CD4-positive, alpha-beta T cell treated with Interleukin-6 for 4 hours (primary cell): ENCODE measurements at places on chromosomes 2 and 18.
A peak's percentile ranks its signal among the peaks of the same experiment; 100 is the strongest.

GRCh38 chr2:42960002-42960841, 167.8 kb upstream of the HAAO start:
- no peak for DNase-seq

DNA sequence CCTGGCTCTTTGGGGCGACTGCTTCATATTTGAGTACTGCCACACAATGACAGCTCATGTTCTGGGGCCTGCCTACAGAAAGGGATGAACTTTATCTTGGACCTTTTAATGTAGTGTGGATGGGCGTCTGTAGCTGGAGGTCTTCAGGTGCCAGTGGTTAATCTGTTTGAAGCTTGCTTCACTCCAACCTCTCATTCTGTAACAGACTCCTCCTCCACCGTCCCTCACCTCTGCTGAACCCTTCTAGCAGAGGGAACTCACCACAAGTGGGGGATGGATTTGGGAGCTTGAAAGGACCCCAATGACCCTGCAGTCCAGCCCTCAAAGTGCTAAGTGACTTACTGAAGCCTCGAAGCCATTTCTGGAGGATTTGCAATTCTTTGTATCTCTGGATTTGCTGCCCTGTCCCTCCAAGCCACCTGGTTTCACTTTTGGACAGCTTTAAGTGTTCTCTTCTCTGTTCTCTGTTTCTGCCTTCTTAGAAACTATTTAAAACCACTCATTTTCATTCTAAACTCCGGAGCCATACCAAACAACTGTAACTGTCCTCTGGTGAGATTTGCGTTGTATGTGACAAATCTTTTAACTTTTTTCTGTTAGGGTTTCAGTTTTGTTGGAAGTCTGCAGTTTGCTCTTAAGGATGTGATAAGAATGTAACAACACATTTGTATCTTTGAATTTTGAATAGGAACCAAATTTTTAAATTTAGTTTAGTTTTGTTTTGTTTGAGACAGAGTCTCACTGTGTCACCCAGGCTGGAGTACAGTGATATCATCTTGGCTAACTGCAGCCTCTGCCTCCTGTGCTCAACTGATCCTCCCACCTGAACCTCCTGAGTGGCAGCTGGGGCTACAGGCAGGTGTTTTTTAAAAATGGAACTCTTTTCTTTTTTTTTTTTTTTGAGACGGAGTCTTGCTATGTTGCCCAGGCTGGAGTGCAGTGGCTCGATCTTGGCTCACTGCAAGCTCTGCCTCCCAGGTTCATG, 37.0 kb upstream of the CASP8 start:
- no peak for DNase-seq

GRCh38 chr2:104790901-104791495, 62.9 kb upstream of the POU3F3 start:
- no peak for DNase-seq

- no peak for DNase-seq
Measured at GRCh38 chr18:78511666-78512601, 467.7 kb upstream of the SALL3 start.

DNA sequence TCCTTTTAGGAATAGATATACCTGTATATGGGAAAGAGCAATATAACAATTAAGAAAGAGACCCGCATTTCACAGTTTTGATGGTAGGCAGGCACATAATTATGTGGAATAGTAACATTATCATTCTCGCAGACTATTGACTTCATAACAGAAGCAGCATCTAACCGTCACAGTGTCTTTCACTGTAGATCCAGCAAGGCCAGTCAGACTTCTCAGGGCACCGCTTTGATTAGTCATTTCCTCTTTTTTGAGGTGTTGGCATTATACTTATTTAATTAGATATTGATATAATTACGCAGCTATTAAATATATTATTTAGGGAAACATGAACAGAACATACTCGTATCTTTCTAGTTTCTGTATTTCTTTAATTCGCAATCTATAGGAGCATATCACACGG, 176.4 kb downstream of the NAPG start:
- DNase-seq: no peak

GRCh38 chr2:69074918-69075317, 61.9 kb downstream of the ANTXR1 start:
- DNase-seq: no peak

GRCh38 chr18:78378983-78379382, 600.6 kb upstream of the SALL3 start:
- DNase-seq: no peak

DNA sequence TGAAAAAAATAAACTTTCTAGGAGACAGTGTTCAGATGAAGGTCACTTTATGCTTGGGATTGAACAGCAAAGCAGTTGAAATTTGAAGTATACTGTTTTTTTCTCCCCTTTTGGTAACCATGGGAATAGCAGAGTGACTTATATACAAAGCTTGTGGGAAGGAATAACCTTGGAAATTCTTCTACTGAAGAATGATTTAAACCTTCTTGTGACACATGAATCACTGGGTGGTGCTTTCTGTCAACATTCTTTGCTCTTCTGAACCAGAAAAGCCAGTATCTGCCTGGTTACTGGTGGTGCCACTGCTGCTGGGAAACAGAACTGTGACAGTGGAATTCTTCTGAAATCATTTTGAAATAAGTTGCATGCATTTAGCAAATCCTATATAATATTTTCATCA, 39.4 kb upstream of the RND3 start:
- DNase-seq: no peak

DNA sequence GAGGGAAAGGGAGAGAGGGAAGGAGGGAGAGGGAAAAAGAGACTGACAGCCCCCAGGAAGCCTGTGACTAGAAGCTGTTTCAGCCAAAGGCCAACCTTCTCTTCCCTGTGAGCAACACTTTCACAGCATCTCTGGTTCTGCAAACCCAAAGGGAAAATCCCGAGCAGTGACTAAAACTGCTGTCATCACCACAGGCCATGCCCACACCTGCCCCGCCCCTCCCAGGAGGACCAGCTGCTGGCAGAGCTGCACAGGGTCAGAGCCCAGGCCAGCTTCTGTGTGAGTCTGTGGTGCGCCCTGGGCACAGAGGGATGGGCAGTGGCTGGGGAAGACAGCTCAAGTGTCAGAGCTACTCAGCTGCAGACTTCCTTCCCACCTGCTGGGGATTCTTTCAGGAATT, 64.9 kb upstream of the OTOS start:
- DNase-seq: no peak

DNA sequence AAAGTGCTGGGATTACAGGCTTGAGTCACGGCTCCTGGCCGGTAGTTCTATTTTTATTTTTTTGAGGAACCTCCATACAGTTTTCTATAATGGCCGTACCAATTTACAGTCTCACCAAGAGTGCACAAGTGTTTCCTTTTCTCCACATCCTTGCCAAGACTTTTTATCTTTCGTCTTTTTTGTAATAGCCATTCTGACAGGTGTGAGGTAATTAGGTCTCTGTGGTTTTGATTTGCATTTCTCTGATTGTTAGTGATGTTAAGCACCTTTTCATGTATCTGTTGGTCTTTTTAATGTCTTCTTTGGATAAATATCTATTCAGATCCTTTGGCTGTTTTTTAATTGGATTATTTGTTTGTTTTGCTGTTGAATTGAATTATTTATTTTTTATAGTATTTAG, 9.3 kb downstream of the ARMC9 start:
- DNase-seq: no peak

DNA sequence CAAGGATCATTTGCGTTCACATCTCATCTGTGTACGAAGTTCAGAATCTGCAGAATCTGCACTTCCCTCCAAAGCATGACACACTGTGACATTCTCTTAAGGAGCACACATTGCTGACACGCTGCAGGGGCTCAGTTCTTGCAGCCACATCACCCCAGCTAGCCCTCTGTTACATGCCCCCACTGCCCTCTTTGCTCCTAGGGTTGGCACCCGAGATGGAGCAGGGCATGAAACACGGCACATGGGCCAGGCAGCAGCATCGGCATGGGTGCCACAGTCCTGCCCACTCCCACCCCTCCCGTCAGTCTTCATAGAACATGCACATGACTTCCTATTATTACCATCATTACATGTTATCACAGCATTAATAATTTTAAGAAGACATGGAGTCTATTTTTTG, 76.4 kb downstream of the COL6A3 start:
- no peak for DNase-seq

- DNase-seq: no peak
Measured at GRCh38 chr2:179744401-179744800, 117.0 kb downstream of the ZNF385B start.

GRCh38 chr2:86704459-86704971, 15.6 kb upstream of the RMND5A start:
- no peak for DNase-seq

- DNase-seq: no peak
Measured at GRCh38 chr2:191650896-191651773, 26.8 kb upstream of the NABP1 start.

DNA sequence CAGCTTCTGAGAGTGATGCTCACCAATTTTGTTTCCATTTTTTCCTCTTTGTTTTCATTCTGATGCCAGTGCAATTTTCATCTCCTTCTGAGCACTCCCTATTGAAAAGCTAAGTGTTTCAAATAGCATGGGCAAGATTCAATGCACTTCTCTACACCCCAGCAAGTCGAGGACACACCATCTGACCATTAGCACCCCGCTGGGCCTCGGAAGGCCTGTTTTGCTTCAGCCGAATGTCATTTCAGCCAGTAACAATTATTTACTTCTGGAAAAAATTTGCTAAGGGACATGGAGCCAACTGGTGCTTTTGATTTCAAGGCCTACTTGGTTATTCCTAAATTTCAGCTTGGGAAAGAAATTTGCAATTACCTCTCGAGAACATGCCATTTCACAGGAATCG, 392.4 kb downstream of the RNF144A start:
- DNase-seq: no peak

GRCh38 chr2:61144697-61145268, 17.2 kb upstream of the C2orf74 start:
- peak; percentile 95 for DNase-seq

DNA sequence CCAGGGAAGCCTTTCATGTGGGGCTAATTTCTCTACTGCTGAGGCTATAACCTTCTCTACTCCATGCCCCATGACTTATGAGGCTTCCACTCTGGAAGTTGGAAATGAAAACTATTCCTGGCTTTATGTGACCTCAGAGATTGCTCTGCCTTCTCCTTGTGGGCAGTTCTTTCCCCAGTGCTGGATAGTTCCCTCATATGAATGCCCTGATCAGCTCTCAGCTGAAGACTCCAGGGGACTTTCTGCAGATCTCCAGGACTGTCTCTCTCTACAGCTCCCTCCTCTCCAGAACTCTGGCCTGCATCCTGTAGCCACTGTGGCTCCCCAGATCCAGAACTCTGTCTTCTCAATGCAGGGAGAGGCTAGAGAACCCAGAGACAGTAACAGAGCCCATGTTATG, 235.1 kb downstream of the SEPTIN10 start:
- no peak for DNase-seq

DNA sequence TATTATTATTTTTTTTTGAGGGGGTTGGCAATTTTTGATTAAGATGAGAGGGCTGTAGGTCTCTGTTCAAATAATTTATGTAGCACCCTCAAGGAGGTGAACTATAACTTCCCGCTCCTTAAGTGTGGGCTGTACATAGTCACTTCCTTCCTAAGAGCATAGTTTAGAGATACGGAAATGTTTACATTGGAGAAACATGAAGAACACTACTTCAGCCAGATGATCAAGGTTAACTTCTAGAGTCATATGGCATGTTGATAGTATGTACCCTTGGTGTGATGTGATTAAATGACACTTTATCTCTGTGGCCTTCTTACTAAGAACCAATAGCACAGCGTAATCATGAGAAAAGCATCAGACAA, 93.7 kb downstream of the MIB1 start:
- no peak for DNase-seq

DNA sequence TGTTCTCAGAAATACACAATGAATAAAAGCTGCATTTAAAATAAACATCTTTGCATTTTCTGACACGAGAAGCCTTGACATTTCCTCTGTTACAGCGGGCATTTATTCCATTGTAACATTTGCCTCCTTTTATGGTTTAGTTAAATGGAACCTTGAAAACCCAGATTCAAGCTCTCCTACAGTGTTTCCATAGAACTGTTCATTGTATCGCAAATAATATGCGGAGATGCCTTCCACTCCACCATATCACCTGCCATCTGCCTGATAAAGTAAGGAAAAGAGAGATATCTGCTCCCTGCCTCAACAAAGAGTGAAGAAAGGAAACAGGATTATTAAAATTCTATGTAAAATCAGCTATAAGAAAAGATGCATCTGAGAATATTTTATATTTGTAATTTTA, 69.8 kb downstream of the CDH19 start:
- DNase-seq: no peak

DNA sequence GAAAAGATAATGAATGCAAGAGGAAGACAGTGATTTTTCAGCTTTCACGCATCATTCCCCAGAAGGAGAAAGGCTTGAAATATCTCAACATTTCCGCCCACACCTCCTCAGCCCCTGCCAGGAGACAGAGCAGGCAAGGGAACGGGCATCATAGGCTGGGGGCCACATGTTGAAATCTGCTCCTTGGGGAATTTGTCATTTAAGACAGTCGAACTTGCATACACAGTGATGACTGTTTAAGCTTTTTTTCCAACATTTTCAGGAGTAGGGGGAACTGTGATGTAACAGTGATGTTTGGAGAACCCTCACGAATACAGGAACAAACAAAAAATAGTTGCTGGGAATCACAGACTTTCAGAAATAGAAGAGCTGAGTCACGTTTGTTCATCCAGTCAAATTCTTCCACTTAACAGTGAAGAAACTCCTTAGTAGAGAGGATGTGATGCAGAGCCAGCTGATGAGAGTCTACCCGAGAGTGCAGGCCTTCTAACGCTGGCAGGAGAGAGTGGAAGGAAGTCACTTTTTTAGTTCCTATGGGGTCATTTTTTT, 266.8 kb downstream of the ALPK2 start:
- DNase-seq: no peak

DNA sequence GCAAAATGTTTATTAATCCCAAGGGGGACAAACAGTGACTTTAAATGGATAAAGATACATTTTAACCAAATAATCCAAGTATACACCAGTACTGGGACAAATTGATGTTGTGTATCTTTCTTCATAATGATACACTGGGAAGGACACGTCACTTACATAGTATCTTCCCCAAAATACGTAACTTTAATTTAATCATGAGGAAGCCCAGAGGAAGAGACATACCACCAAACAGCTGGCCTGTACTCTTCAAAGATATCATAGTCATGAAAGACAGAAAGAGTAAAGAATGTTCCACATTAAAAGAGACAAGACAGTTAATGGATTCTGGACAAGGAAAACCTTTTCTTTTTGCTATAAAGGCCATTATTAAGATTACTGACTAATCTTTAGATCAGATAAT, 37.1 kb downstream of the AGFG1 start:
- no peak for DNase-seq

- no peak for DNase-seq
Measured at GRCh38 chr18:6732952-6733351, 3.4 kb downstream of the ARHGAP28 start.

GRCh38 chr2:57453945-57454344, 592.7 kb upstream of the VRK2 start:
- DNase-seq: no peak

DNA sequence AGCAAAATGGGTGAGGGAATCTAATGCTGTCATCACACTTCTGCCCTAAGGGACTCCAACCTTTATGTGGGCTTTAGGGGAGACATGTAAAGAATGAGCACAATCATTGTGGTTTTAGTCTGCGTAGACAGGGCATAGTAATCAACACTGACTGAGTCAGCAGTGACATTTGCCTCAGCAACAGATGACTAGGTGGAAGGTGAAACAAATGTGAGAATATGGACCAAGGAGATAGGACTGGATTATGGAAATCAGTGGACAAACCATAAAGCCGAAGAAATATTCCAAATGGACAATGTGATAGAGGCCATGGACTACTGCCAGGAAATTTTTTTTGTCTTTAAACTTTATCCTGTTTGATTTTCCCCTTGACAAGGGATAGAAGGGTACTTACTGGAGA, 83.9 kb downstream of the PDK1 start:
- DNase-seq: no peak
